ENCODE measurements at places on chromosomes 5 and 9. TPM values are rescaled to one million over a fixed set of nuclear protein-coding genes. Genes with fewer than 3 reads are reported as not detected.

- DNase-seq: no peak
- H3K4me3 ChIP-seq: no peak overlapping the region
- H3K27ac ChIP-seq: no peak overlapping the region
- H3K36me3 ChIP-seq: no peaks in the 10 kb centered on the region
- no peaks in the 10 kb centered on the region for H3K4me1 ChIP-seq
Observed at GRCh38 chr5:67813877-67814539, 401.5 kb upstream of the PIK3R1 start.

DNA sequence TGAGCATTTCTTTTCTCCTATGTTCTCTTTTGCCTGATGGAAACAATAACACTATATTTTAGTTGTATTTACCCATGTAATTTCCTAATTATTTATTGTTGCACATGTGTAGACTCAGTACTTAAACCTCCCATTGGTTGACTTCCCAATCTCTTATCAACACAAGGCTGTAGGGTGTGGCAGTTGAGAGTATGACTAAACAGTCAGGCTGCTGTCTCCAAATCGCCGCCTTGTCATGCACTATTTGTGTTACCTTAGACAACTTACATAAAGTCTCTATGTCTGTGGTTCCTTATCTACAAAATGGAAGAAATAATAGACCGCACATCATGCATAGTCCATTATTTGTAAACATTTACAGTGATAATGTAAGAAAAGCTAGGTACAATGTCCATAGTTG is 68.9 kb upstream of the EFNA5 start:
- no peak overlapping the region for H3K4me3 ChIP-seq
- peaks cover 17% of the 10 kb centered on the region for H3K27me3 ChIP-seq
- no peaks in the 10 kb centered on the region for H3K4me1 ChIP-seq

TRAF1 gene
- total RNA-seq: 125 TPM

DNA sequence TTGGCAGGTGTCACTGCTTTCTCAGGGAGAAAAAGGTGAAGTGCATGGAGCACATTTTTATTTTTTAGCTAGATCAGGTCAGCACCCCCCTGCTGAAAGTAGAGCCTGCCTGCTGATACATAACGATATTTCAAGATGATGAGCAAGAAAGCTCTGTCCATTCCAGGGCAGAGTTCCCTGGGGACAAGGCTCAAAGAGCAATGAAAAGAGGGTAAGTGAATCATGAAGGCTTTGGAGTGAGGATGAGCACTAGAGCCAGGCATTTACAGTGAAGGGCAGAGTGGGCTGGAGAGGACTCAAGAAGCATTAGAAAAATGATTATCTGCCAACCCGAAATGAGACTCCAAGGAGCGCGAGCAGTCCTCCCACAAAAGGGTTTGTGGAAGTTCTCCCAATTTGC is 345.7 kb downstream of the TLE4 start:
- H3K36me3 ChIP-seq: no peaks in the 10 kb centered on the region
- no peaks in the 10 kb centered on the region for H3K27me3 ChIP-seq
- no peak for DNase-seq
- no peak overlapping the region for H3K4me3 ChIP-seq

DNA sequence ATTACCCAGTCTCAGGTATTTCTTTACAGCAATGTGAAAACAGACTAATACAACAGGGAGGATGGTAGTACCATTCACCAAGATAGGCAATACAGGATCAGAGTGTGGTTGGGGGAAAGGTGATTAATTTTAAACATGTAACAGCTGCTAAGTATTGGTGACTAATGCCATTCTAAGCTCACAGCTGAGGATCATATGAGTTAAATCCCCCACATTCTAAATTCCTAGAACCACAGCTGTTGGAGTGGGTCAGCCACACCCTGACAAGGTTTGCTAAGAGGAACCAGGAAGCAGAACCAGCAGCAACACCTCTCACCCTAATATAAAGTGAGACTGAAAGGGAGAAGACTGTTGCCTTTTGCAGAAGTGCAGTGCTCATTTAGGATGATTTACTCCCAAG is 24.8 kb downstream of the HSPB3 start:
- H3K27me3 ChIP-seq: peaks cover 4% of the 10 kb centered on the region
- H3K27ac ChIP-seq: no peak overlapping the region
- no peaks in the 10 kb centered on the region for H3K4me1 ChIP-seq
- DNase-seq: no peak
- H3K36me3 ChIP-seq: no peaks in the 10 kb centered on the region

- peaks cover 76% of the 10 kb centered on the region for H3K4me1 ChIP-seq
- peak overlapping the region; percentile 96 for H3K4me3 ChIP-seq
- peak; percentile 73 for DNase-seq
- H3K27me3 ChIP-seq: no peaks in the 10 kb centered on the region
- peaks cover 18% of the 10 kb centered on the region for H3K36me3 ChIP-seq
Observed at GRCh38 chr5:150411245-150411979, 1.3 kb downstream of the CD74 start.

DNA sequence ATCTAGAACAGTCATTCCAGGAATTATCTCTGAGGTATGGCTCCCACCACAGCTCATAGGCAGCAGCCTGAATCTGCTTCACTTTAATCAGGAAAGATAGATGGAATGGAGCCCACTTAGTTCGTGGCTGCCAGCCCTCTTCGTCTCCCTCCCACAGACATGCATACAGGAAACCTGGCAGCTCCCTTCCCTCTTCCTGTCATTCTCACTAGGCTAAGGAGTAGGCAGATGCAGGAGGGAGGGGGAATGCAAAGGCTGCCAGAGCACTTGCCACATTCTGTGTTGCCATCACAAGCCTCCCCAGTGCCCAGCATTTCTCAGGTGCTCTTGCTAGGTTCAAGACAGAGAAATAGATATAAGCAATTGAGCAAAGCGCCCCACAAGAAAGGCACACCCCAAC is 378.9 kb downstream of the ELAVL2 start:
- no peaks in the 10 kb centered on the region for H3K4me1 ChIP-seq
- no peaks in the 10 kb centered on the region for H3K27me3 ChIP-seq

CENPK gene
- total RNA-seq: 69.5 TPM
